Stimulated activated naive CD4-positive, alpha-beta T cell treated with Interleukin-2 at 50 U/mL for 16 hours (primary cell): ENCODE measurements at places on chromosomes 5 and 9.

DNA sequence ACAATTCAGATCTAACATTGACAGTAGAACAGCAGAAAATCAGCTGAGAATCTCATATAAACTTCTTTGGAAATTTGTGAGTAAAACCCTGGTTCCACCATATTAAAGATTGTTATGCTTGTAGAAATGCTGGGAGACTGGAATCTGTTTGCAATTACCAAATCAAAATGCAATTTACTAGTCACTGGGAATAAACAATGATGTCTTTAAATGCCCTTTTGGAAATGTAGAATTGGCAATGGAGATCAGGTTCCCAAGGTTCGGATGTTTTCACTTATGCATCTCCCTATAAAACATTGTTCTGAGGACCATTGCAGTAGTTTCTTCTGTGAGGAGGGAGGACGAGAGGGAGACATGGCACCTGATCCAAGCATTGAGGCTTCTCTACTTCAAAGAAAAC lies 384.4 kb downstream of the TMEM167A start:
- no peak for DNase-seq

- DNase-seq: no peak
Measured at GRCh38 chr9:84932915-84933527, 263.5 kb downstream of the NTRK2 start.

DNA sequence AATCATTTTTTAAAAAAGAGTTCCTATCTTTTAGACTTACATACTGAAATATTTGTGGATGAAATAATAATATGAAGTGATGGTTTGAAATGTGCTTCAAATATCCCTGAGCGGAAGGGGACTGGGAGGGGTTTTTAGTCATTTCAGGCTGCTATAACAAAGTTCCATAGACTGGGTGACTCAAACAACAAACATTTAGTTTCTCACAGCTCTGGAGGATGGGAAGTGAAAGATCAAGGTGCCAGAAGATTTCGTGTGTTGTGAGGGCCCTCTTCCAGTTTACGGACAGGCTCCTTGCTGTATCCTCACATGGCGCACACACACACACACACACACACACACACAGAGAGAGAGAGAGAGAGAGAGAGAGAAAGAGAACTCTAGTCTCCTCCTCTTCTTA lies 27.1 kb upstream of the TEX10 start:
- no peak for DNase-seq

DNA sequence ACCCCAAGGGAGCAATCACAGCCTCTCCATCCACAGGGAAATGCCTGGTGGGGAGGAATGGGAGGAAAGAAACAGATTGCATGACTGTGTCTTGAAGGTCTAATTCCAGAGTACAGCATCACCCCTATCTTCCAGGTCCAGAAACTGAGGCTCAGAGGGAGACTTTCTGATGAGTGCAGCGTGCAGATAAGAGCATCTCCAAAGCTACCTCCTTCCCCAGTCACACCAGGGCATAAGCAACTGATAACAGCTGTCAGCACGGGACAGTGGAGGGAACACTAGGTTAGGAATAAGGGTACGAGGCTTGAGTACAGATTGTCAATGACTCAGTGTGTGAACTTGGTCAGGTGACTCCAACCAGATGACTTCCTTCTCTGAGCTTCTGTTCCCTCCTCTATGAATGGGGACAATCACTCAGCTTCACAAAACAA lies 126.9 kb downstream of the KCNIP1 start:
- DNase-seq: no peak

DNA sequence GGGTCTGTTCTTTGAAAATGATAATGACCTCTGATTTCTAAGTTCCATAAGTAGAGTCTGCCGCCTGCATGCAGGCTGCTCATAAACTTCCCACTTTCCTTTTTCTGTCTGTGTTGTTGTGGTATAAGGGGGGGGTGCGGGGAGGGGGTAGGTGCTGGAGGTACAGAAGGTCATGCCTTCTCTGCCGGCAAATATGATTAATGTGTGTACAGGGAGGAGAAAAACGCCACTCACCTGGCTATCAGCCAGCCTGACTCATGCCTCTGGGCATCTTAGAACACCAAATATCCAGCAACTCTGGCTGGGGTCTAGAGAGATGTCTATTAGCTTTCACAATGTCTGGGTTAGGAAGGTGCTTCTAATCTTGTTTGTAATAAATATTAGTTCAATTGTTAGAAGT lies 128.3 kb downstream of the EFNA5 start:
- DNase-seq: no peak

GRCh38 chr9:94922098-94922607 lies 195.7 kb downstream of the AOPEP start:
- no peak for DNase-seq

- DNase-seq: no peak
Measured at GRCh38 chr5:170644501-170644900, 139.0 kb upstream of the GABRP start.

GRCh38 chr5:54285686-54286085 lies 24.7 kb downstream of the ARL15 start:
- no peak for DNase-seq

- no peak for DNase-seq
Measured at GRCh38 chr9:8816361-8816760, 1016.8 kb upstream of the DMAC1 start.

DNA sequence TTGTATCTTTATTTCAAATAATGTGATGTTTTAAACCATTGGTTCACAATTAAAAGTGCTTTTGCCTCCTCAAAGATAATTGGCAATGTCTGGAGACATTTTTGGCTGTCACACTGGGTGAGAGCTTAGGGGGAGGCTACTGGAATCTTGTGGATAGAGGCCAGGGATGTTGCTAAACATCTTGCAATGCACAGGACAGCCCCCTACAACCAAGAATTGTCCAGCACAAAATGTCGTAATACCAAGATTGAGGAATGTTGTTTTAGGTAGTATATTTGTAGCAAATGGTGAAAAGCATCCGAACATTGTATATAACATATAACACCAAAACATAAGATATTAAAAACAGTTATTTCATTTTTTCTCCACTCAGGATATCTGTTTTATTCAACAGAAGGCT lies 99.8 kb downstream of the SLC44A1 start:
- DNase-seq: no peak

- DNase-seq: no peak
Measured at GRCh38 chr5:141867139-141867538, 11.1 kb downstream of the PCDH1 start.

DNA sequence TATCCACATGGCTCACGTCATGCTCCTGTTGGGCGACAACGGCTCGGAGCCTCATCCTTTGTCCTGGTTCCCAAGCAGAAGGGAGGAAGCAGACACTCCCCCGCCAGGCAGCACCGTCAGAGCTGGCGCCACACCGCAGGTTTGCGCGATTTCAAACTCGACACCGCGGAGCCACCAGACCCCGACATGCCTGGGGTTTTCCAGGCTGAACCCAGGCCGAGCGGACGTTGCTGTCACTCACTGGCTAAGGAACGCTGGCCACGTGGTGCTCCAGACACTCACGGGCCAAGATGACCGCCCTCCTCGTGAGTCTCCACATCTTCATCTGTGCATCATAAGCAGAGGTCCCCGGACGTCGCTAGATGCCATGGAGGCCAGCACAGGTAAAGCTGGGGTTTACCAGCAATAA lies 9.0 kb downstream of the TERT start:
- no peak for DNase-seq

GRCh38 chr9:134247918-134248631 lies 78.2 kb upstream of the RXRA start:
- no peak for DNase-seq

DNA sequence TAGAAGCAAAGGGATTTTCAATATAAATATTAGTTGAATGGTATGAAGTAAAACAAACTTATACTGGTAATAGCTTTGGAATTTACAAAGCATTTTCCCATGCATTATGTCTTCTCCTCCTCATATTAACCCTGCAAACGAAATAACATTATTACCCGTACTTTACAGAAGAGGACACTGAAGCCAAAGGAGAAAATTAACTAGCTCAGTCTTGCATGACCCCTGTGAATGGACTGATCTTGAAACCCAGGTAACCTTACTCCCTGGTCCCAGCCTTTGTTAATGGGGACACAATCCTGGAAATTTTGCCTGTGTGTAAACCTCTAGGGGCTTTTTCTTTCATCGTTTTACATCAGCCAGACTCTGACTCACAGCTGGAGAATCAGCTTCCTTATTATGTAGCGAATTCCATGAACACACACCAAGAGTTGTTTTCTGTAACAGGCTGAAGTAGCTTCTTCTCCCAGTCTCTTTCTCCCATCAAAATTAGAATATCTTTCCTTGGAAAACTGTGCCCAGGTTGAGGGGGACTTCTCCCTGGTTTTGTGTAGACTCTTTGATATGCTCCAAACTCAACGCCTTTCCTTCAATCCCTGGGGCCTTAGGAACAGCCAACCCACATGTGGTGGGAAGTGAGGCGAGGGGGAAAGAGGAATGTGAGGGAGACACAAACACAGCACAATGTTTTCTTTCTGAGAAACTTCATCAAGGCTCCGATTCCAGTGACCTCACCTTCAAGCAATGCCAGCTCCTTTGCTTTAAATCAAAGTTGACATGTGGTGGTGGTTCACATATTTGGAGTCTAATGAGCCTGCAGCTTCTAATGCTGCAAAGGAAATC lies 480.9 kb upstream of the PAPPA start:
- DNase-seq: no peak

DNA sequence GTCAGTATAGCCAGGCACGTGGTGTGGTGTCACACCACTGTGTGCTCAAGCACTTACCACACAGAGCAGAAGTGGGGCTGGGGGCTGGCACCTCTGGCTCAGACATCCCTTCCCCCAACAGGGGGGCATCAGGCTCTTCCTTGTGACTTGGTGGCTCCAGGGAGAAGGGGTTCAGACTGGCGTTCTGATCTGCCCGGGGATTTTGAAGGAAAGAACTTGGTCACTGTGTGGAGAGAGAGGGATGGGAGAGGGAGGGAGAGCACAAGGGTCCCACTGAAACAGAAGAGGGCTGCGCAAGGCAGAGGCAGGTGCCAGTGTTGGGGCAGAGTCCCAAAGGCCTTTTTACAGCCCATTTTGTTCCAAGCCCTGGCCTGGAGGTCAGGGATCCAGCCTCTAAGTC lies 109.7 kb upstream of the ALDH1B1 start:
- no peak for DNase-seq

DNA sequence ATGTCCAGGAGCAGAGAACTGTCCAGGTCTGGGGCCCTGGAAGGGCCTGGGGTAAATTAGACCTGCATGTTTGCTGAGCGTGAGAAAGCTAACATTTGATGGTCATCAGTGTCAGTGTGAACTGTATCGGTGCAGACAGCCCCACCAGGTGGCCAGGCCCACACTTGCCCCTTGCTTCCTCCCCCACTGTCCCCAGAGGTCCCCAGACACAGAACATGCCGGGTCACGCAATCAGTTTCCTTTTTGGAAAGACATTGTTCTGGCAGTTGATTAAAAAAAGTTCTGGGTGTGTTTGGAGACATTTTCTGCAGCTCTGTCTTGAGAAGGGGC lies 1.5 kb downstream of the NKD2 start:
- DNase-seq: no peak

- DNase-seq: no peak
Measured at GRCh38 chr5:126186210-126186609, 237.0 kb upstream of the GRAMD2B start.

- no peak for DNase-seq
Measured at GRCh38 chr5:142529626-142530278, 156.1 kb downstream of the FGF1 start.

DNA sequence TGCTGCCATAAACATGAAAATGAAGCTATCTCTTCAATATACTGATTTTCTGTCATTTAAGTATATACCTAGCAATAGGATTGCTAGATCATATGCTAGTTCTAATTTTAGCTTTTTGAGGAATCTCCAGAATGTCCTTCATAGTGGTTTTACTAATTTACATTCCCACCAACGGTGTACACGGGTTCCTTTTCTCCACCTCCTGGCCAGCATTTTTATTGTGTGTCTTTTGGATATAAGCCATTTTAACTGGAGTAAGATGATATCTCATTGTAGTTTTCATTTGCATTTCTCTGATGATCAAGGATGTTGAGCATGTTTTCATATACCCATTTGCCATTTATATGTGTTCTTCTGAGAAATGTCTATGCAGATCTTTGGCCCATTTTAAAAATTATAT lies 446.5 kb downstream of the GABRG2 start:
- DNase-seq: no peak

DNA sequence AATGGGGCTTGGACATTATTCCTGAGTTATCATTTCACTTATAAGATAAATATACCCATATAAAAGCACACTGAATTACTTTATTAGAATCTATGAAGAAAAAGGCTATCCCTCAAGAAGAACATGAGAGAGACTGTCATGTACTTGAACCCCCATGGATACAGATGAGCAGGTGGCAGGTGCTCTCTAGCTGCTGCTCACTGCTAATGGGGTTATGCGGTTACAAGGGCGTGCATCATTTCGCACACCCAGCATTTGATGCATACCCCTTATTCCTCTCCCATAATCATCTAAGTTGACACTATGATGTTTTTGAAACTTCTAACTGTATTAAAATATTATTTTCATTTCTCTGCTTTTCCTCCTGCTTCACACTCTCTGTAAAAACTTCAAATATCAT lies 16.4 kb downstream of the ITK start:
- DNase-seq: no peak

GRCh38 chr9:131707733-131708157 lies 32.1 kb downstream of the RAPGEF1 start:
- no peak for DNase-seq
